Cortex of kidney (tissue), 1 donor: ENCODE measurements at places on chromosomes 1 and 21.

DNA sequence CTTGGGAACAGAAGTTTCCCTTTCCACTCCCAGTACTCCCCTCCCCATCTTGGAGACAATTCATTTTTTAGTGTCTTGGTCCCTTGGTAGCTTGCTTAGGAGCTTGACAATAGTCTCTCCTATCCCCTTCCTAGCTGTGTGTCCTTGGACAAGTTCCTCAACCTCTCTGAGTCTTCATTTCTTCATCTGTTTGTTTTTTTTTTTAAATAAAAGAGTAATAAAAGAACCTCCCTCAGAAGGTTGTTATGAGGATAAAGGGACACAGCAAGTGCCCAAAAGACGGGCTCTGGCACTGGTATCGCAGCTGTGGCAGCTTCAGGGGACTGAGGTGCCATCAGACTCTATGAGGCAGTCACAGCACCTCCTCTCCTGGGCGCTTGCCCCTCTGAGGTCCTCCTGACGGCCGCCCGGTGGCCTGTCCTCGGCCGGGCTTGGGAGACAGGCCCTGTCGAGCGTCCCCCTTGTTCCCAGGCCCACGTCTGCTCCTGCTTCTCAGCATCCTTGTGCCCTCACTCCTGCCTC, 689.2 kb downstream of the MATN1 start:
- no peak for DNase-seq

DNA sequence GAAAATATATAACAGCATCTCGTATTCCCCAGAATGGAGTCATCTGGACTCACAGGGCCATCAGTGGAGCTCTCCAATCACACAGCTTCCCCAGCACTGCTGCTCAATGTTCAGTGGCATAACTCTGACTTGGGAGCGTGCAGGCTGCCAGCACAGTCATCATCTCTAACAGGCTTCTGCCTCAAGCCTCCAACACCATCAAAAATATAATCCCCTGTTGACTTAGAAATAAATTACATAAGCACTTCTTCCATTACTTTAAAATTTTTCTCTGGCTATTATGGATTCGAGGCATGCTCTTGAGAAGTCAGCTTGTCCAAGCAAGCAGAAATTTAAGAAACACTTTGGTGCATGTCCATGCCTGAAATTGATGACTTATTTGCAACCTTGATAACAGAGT, 6.2 kb downstream of the DUSP23 start:
- DNase-seq, result no peak

GRCh38 chr21:16215663-16216183, 485.9 kb downstream of the USP25 start:
- DNase-seq, result no peak

GRCh38 chr21:33884376-33885171, 31.0 kb downstream of the ATP5PO start:
- no peak for DNase-seq

- DNase-seq, result no peak
Observed at GRCh38 chr1:27872059-27872801, at the start of gene THEMIS2. THEMIS2 (plus strand) TSS chr1:27872544; CDS start chr1:27872572, 28 bp downstream.

DNA sequence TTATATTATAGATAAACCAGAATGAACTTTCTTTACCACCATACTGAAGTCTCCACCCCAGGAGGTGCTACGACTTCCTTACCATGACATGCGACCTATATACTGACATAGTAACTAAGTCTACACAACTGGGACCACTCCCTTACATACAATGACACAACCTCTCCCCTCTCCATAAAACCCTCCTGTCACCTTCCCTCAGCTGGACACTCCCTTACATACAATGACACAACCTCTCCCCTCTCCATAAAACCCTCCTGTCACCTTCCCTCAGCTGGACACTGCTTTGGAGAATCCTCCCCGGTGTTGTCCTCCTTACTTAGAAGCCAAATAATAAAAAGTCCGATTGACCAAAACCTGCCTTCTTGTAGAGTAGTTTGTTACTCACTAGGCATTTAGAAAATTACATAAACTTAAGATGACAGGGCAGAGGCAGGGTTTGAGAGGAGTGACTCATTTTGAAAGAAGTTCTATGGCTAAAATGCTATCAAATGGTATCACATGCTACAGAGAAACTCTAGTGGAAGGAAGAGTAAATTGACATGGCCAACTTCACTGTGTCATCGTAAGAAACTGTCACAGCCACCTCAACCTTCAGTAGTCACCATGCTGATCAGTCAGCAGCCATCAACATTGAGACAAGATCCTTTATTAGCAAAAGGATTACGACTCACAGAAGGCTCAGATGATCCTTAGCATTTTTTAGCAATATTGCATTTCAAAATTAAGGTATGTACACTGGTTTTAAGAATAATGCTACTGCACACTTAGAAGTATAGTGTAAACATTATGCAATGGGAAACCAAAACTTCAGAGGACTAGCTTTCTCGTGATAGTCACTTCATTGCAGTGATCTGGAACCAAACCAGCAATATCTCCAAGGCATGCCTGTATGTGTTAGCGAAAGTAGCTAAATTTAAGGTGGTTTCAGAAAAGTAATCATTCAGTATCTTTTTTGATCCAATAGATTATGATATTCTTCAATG, 56.4 kb downstream of the AHCTF1 start:
- DNase-seq, result no peak

- no peak for DNase-seq
Observed at GRCh38 chr1:14055442-14056223, 355.6 kb downstream of the PRDM2 start.

DNA sequence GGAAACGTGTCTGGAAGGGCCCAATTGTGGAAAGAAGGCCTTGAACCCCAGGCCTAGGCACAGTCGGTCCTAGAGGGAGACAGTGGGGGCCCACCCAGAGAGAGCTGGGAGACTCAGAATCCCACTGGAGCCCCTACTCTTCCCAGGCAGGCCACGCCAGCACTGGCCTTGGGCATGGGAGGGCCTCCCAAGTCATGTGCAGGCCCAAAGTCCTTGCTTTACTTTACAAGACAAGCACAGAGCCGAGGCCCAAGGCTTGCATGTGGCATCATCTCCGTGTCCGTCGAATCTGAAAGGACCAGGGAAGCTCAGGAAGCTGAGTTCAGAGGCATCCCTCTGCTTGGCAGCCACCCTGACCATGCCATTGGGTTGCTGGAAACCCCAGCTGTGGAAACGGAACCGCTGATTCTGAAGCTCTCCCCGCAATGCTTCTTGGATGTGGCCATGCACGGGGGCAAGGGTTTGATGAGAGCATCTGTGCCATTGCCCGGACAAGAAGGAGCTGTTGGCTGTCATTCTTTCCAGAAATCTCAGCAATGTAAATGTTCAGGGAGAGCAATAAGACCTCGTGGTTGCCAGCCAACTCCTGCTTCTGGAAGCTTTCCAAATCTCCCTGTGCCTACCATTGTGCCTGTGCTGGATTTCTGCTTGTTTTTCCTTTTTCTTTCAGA, 32.8 kb downstream of the ABCG1 start:
- no peak for DNase-seq

GRCh38 chr1:67256291-67257172, 51.1 kb upstream of the IL12RB2 start:
- DNase-seq, result no peak

DNA sequence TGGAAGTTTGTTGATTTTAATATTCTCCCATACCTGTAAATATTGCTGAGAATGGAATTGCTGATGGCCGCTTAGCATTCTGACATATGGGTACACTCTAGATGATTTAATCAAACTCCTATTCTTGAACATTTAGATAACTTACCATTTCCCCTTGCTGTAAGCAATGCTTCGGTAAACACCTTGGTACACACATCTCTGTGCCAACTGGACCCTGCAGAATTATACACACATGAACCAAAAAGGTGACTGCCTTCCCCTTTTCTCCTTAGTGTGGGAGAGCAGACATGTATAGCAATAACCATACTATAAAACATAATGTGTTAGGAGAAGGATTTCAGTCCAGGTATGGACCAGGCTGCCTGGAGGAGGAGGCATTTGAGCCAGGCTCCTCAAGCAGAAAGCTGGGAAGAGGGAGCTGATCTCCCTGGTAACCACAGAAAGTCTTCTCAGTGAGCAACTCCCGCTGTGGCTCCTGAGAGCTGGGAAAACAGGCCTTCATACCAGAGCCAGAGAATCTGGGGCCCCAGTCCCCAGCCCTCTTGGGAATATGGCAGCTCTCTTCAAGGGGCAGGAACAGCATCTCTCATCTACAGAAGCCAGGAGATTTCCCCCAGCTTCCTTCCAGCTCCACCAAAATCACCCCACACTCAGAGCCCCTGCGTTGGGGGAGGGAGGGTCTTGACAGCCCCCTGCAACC, 33.9 kb upstream of the CSF1 start:
- DNase-seq, result no peak

DNA sequence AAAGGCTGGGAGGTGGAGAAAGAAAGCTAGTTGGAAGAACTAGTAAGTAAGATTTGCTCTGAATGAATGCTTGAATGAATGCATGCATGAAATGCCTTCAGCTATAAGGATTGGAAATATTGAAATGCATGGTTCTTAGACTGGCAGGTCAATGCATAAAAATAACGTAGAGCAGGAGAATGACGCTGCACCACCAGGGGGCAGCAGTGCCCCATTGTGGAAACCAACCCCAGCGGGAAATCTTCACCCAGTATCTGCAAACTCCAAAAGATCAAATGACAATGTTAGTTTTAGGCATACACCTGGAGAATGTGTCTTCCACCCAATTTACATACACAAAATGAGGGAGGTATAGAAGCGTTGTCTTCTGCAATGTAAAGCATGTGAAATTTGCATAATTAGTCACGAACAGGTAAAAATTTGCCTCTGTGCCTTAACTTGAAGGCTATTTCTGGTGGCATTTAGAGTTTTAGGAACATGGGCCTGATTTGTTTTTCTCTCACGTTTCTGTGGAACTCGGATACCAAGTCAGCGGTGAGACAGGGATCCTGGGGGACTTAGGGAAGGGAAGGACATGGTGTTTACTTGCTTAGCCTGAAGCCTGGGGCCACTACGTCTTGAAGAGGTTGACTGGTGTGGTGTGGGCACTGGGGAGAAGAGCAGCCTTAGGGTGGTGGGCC, 78.6 kb downstream of the HHAT start:
- DNase-seq, result no peak

DNA sequence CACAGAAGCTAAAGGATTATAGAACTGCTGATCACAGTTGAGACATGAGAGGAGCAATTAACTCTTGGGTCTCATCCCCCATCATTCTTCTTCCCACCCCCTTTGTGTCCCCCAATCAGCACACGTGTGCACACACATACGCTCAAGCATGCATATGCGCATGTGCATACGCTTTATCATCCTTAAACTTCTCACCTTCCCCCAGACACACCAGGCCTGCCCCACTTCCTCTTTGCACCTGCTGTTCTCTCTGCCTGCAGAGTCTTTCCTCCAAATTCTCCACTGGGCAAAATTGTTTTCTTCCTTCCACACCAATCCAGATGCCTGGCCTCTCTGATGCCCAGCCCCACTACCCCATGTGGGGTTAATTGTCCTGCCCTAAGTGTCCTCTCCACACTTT, 13.0 kb upstream of the KCND3 start:
- DNase-seq, result no peak

GRCh38 chr1:19033515-19033839, 77.0 kb upstream of the IFFO2 start:
- no peak for DNase-seq

- DNase-seq, result no peak
Observed at GRCh38 chr1:12573015-12573825, 44.8 kb downstream of the DHRS3 start.

- DNase-seq, result no peak
Observed at GRCh38 chr1:147039916-147040315, 101.8 kb downstream of the NBPF12 start.

- no peak for DNase-seq
Observed at GRCh38 chr1:7839526-7839925, 13.3 kb downstream of the UTS2 start.

DNA sequence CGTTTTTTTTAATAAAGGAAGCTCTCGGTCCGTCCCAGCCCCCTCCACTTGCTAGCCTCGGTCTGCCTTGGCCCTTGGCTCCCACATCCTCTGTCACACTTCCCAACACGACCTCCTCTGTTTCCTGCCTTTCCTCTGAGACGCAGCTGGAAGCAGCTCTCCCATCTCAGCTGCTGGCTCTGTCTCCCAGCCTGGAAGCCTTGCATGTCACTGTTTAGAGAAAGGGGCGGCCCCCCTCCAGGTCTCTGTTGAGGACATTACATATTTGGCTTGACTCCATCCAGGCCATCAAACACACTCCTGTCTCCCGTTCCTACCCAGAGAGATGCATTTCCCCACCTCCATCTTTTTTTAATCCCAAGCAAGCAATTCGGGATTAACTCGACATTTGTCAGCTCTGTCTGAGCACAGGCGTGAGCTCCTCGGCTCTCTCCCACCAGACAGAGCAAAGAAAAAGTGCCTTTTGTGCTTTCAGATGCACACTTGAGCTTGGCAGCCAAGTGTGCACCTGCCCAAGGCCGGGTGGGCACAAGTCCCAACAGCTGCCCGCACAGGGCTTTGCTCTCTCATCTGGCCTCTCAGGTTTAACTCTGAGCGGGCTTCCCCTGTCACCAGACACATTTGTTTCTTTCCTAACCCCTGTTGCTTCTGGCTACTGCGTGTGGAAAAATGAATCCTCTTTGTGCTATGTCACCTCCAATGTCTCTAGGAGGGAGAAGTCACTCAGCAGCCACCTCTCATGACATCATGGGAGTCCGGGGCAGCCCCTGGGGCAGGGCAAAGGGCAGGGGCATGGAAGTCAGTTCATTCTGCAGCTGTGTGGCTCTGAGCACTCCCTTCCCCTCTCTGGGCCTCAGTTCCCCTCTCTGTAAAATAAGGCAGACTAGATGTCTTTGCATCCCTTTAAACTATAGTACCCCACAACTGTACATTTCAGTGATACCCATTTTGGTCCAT, 108.3 kb downstream of the KCND3 start:
- no peak for DNase-seq

- no peak for DNase-seq
Observed at GRCh38 chr1:33349778-33350610, 29.1 kb upstream of the A3GALT2 start.

DNA sequence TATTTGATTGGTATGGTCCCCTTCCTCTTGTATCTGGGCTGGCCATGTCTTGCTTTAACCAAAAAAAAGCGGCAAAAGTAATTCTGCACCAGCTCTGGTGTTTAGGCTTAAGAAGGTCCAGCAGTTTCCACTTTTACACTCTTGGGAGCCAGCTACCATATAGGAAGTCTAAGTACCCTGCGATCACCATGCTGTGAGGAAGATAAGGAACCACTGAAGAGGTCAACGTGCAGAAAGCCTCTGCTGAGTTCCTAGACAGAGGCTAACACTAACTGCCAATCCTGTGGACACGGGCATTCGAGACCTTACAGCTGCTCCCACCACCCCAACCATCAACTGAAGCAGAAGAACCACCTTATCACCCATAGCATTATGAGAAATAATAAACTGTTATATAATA, 331.4 kb downstream of the VAV3 start:
- DNase-seq, result no peak

- DNase-seq, result no peak
Observed at GRCh38 chr1:28170001-28170596, 6.4 kb downstream of the PTAFR start.

GRCh38 chr1:72281637-72282270, 585 bp downstream of the NEGR1 start:
- DNase-seq, result no peak
